Ovary (tissue), 10 donors: ENCODE measurements at places on chromosomes 5 and 9. TPM values are rescaled to one million over a fixed set of nuclear protein-coding genes. Genes with fewer than 3 reads are reported as not detected.

DNA sequence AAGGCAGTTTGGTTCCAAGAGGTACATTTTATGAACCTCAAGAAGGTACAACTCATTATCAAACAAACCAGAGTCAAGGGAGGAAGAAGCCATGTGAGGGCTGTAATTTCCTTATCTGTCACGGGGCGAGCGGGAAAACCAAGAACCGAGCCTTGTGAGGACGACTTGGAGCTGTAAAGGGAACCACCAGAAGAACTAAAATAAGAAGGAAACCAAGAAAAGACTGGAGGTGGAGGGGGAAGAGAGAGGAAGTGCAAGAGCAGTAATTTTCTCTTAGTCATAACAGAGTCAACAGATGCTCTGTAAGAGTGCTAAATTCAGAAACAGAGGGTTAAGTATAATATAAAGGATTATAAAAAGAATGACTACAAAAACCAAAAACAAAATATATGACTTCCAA, 127.1 kb downstream of the DIRAS2 start:
- no peak for DNase-seq
- no peaks in the 10 kb centered on the region for H3K27me3 ChIP-seq
- H3K36me3 ChIP-seq, result no peaks in the 10 kb centered on the region
- H3K4me3 ChIP-seq, result no peak overlapping the region

GRCh38 chr5:176166427-176166826, 71.8 kb upstream of the SIMC1 start:
- no peaks in the 10 kb centered on the region for H3K27me3 ChIP-seq
- H3K27ac ChIP-seq, result no peak overlapping the region
- peaks cover 3% of the 10 kb centered on the region for H3K4me1 ChIP-seq
- no peak for DNase-seq

- no peaks in the 10 kb centered on the region for H3K36me3 ChIP-seq
- no peaks in the 10 kb centered on the region for H3K27me3 ChIP-seq
- H3K4me1 ChIP-seq, result no peaks in the 10 kb centered on the region
- DNase-seq, result no peak
Measured at GRCh38 chr9:20906326-20906725, 125.1 kb downstream of the HACD4 start.

DNA sequence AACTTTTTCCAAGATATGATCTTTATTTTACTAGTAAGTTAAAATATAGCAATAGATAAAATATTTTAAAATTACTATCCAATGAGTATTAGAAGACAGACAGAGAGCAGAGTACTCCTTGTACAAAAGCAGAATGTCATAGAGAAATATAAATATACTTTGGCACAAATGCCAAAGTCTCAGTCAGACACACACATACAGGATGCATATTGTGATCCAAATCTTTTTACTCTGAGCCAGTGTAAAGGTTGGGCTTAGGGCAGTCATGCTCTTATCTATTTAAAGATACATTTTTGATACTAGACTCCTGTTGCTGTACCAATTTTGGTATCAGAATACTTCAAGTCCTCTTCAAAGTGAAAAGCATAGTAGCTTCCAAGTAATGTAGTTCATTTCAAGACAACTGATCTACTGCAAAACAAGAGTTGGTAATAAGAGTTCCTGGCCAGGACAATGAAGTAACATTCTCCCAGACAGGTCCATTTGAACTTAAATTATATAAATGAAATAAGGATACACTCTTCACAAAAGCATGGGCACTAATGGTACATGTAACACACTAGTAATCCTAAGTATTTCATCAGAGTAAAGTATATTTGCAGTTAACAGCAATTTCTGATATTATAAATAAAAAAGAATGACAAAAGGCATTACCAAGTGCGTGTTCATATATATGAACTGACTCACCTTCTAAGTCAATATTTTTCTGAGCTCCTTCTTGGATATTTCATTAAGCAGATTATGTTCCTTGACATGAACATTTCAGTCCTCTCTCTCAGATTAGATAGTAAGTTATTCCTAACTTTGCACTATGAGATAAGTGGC, 10.5 kb downstream of the PFDN1 start:
- no peak overlapping the region for H3K4me3 ChIP-seq
- no peaks in the 10 kb centered on the region for H3K27me3 ChIP-seq
- no peak for DNase-seq

DNA sequence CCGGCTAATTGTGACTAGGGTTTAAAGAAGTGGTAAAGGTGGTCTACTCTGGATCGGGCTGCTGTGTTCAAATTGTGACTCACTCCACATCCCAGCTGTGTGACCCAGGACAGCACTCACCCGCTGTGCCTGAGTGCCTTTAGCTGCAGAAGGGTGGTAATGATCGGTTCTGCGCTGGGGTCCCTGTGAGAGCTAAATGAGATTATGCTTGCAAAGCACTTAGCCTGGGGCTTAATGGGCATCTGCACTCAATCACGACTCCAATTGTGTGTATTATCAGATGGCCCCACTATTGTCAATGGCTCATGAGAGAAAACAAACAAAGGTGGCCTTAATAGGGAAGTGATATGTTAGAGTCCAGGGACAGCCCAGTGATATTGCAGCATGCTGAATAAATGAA, 25.1 kb upstream of the TBC1D2 start:
- no peak overlapping the region for H3K4me3 ChIP-seq
- no peaks in the 10 kb centered on the region for H3K27me3 ChIP-seq
- no peaks in the 10 kb centered on the region for H3K36me3 ChIP-seq
- no peak overlapping the region for H3K27ac ChIP-seq

DNA sequence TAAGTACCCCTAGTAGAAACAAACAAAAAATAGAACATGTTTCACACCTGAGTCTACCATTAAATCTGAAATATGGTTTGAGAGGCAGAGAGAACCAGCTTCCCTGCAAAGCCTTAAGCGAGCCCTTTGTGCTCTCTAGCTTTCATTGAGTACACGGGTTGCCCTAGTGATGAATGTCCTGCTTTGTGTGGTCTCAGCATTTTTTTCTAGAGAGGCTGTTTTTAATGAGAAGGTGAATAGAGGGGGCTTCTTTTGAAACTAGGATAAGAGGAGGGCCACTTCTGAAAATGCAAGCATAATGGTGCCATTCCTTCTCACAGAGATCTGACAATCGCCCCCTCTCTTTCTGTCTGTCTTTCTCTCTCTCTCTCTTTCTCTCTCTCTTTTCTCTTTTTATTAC, 131.3 kb downstream of the MACIR start:
- no peaks in the 10 kb centered on the region for H3K36me3 ChIP-seq
- no peak overlapping the region for H3K4me3 ChIP-seq
- H3K27me3 ChIP-seq, result no peaks in the 10 kb centered on the region
- H3K27ac ChIP-seq, result no peak overlapping the region
- H3K4me1 ChIP-seq, result no peaks in the 10 kb centered on the region

DNA sequence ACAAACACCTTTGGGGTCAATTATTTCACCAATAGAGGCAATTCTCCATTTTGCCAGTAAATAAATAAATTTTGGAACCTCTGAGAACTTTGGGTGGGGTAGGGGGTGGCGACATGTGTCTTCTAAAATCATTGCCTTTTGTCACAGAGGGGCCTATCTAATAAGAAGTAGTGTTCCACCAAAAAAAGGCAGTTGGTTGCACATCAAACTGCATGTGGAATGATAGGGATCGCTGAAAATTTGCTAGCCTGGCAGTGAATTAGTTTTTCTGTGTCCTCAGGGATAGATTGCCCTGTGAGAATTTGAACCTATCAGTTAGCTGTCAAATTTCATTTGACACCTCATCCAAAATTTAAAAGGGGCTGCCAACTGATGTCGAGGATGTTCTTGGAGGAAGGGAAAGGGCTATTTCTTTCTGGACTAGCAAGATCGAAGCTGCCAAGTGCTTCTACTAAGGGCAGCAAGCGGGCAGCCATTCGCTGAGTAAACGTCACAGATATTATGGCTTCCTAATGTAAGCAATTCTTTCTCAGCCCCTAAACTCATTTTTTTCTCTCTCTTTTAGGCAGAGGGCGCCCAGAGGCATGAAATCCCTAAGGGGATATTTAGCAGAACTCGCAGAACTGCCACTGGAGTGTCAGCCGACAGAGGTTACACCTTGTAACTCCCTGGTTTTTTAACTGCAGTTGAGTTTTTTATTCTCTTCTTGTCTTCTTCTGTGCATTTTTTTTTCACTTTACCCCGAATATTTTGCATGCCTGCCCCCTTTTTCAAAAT, 2208.1 kb upstream of the WWC1 start:
- H3K27ac ChIP-seq, result no peak overlapping the region
- H3K36me3 ChIP-seq, result no peaks in the 10 kb centered on the region
- no peak overlapping the region for H3K4me3 ChIP-seq

- no peak for DNase-seq
Measured at GRCh38 chr9:130870491-130871381, 25.9 kb downstream of the QRFP start.

GRCh38 chr5:105503950-105504349, 1941.4 kb upstream of the NUDT12 start:
- no peaks in the 10 kb centered on the region for H3K36me3 ChIP-seq
- H3K4me3 ChIP-seq, result no peak overlapping the region
- no peak overlapping the region for H3K27ac ChIP-seq

- no peaks in the 10 kb centered on the region for H3K36me3 ChIP-seq
- H3K27ac ChIP-seq, result no peak overlapping the region
Measured at GRCh38 chr5:36414869-36415282, 113.2 kb upstream of the RANBP3L start.

DNA sequence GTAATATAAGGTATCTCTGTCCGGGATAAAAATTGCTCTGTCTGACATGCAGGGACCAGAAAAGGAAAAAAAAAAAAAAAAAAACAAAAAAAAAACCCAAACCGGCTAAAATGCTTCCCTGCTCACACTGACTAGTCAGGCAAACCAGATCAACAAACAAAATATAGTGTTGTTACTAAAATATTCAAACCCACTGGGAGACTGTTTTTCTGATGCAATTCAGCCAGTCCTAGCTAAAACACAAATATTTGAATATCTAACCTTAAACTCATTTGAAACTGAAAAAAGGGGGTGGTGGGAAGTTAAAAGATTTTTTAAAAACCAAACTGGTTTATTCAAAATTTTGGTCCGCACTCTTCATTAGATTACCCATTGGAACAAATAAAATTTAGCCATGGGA, 61.0 kb downstream of the APBA1 start:
- H3K27ac ChIP-seq, result no peak overlapping the region
- DNase-seq, result no peak
- H3K4me1 ChIP-seq, result no peaks in the 10 kb centered on the region
- H3K27me3 ChIP-seq, result no peaks in the 10 kb centered on the region
- H3K36me3 ChIP-seq, result no peaks in the 10 kb centered on the region

DNA sequence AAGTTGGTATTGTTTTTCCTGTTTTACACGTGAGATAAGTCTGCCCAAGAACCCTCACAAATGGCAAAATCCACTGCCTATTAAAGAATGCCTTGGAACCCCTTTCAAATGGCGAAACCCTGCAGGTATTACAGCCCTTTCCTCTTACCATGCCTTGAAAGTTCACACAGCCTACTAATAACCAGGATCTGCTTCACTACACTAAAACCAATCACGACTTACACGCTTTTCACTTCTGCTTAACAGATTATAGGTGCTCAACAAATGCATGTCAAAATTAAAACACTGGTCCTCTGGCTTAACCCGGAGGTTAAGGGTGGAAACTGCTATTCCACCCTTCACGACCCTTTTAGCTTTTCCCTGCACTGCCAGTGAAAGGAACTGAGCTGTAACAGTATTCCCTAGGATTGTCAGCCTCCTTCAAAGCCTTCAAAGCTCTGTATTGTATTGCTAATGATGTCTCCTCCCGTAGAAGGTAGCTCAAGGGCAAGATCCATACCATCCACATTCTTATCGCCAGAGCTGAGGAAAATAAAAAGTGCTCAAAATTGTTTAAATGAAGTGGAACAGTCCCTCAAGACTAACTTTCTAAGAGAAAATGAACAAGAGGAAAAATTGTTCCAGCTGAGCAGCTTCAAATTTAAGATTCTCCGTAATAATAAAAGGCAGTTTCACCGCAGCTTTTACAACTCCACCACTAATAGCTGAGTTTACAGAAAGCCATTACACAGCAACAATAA, 997 bp downstream of the AUH start:
- peak overlapping the region; percentile 100 for H3K4me3 ChIP-seq
- no peaks in the 10 kb centered on the region for H3K27me3 ChIP-seq
- H3K4me1 ChIP-seq, result peaks cover 3% of the 10 kb centered on the region
- no peak for DNase-seq
- no peaks in the 10 kb centered on the region for H3K36me3 ChIP-seq

- no peaks in the 10 kb centered on the region for H3K27me3 ChIP-seq
- no peaks in the 10 kb centered on the region for H3K36me3 ChIP-seq
- H3K4me1 ChIP-seq, result no peaks in the 10 kb centered on the region
- H3K27ac ChIP-seq, result no peak overlapping the region
Measured at GRCh38 chr5:110043025-110043424, 353.3 kb downstream of the MAN2A1 start.

DNA sequence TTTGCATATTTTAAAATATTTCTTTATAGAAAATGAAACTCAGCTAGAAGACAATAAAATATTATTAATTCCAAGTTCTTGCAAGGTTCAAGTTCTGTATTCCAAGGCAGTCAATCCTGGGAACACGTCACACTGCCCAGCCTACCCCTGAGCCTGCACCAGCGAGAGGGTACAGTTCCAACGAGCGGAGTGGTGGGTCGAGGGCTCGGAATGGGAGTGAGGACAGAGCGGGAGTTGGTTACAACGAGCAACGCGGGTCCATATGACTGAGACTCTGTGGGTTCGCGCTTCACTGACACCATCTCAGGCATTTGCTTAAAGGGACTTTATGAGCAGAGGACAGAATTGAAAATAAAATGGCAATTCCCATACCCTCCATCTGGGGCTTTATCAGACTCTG, 40.0 kb upstream of the SPTLC1 start:
- H3K4me3 ChIP-seq, result no peak overlapping the region
- no peaks in the 10 kb centered on the region for H3K36me3 ChIP-seq
- H3K27ac ChIP-seq, result no peak overlapping the region
- peaks cover 4% of the 10 kb centered on the region for H3K4me1 ChIP-seq
- no peaks in the 10 kb centered on the region for H3K27me3 ChIP-seq

GRCh38 chr9:92728831-92729734, 35.5 kb downstream of the BICD2 start:
- H3K4me1 ChIP-seq, result no peaks in the 10 kb centered on the region
- no peak overlapping the region for H3K4me3 ChIP-seq
- DNase-seq, result no peak
- H3K27ac ChIP-seq, result no peak overlapping the region

The PCDHA1 gene
- not detected for total RNA-seq

The RBM22 gene
- total RNA-seq, result 46.9 TPM

The PKD2L2 gene
- 0.20 TPM for total RNA-seq

The LMX1B gene
- not detected for total RNA-seq

The S1PR3 gene
- 5.5 TPM for total RNA-seq

The ST6GALNAC6 gene
- total RNA-seq, result 111 TPM

The PCDH1 gene
- total RNA-seq, result 3.2 TPM

The SLC4A9 gene
- not detected for total RNA-seq
